ENCODE measurements at places on chromosomes 2 and 18.

GRCh38 chr2:181977661-181978350, 7.8 kb upstream of the PPP1R1C start:
- no peak for DNase-seq

- DNase-seq, result no peak
These were observed 97.5 kb downstream of the LDLRAD4 start for GRCh38 chr18:13316063-13316462.

DNA sequence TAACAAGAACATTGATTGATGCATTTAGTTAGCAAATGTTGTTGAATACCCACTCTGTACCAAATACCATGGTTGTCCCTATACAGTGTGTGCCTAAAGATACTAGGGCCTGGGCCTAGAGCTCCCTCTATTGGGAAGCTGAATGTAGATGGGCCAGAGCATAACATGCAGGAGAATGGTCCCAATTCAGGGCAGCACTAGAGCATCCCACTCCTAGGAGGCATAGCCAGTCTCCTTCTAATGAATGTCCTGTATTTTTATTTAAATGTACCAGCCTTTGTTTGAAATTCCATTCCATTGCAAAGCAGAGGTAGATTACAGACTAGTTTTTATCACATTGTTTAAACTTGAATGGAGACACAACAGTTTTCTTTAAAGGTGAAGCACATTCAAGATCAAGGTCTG, 90.6 kb downstream of the FEZ2 start:
- DNase-seq, result peak; percentile 60

GRCh38 chr2:182646763-182647498, 69.1 kb upstream of the DNAJC10 start:
- no peak for DNase-seq

DNA sequence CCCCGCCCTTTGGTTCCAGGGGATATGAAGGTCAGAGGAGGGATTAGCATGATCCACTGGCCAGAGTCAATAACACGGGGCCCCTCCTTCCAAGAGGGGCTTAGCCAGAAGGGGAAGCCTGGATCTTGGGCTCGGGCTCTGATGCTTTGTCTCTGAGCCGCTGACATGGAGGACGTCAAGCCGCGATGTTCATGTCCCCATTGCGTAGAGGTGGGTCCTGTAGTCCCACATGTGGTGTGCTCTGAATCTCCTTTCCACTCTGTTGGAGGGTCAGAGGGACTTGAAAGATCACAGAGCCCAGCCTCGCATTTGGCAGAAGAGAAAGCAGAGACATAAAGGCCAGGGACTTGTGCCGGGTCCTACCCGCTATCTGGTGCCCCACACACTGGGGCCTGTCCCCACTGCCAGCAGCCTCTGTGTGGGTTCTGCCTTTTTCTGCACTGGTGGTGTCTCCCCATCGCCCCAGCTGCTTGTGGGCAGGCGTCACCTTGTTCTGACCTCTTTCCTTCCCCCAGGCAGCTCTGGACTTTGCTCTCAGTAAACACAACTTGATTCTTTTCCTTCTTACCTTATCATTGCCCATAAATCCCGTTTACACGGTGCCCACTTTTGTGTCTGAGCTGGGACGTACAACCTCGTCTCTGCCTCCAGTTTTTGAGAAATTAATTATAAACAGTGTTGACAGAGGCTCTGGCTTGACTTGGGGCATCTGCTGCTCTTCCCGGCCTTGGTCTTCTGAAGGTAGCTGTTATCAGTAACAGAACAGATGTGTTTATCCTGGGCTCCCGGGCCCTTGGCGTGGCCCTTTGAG, 48.8 kb downstream of the SH3BP4 start:
- no peak for DNase-seq

DNA sequence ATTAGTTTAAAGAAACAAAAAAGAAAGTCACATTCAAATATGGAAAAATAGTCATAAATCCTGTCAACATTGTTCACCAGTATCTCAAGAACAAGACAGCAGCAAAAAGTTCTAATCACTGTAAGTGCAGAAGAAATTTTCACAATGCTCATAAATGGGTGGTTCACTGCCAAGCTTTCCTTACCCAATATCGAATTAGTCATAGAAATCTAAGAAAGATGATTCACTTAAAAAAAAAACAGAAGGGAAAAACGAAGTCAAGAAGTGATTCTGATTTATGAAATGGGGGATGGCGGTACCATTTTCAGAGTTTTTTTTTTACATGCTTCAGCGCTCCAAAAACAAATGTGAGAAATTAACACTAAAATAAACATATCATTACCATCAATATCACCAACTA, 156.7 kb downstream of the EXOC6B start:
- DNase-seq, result no peak

GRCh38 chr2:158635961-158636601, 159.0 kb upstream of the DAPL1 start:
- DNase-seq, result no peak

- DNase-seq, result peak; percentile 93
These were observed at the start of gene EPHA4 for GRCh38 chr2:221572219-221572820. EPHA4 (minus strand) TSS chr2:221572304; CDS start chr2:221572248, 56 bp downstream.

DNA sequence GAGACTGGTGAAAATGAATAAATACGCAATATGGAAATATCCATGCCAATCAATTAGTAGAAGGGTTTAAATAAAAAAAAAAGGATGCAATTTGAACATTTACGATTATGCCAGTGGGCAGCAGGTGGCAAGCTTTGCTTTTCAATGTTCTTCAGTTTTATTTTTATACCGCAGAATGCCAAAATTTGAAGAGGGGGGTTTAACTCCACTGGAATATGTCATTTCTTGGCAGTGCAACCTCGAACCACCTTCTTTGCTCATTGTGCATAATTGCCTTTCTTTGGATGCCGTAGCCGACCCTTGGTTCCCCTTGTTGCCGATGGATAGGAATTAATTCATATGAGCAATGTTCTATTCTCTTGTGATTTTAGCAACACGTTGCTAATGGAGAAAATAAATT, 88.0 kb downstream of the LTBP1 start:
- no peak for DNase-seq

- no peak for DNase-seq
These were observed 16.4 kb downstream of the STAT1 start for GRCh38 chr2:190997526-190998113.

- no peak for DNase-seq
These were observed 110.9 kb upstream of the MSTN start for GRCh38 chr2:190173392-190173791.

- no peak for DNase-seq
These were observed 750.4 kb downstream of the EPHA4 start for GRCh38 chr2:220821683-220822082.

- no peak for DNase-seq
These were observed 43.5 kb downstream of the GORASP2 start for GRCh38 chr2:170972296-170973224.

DNA sequence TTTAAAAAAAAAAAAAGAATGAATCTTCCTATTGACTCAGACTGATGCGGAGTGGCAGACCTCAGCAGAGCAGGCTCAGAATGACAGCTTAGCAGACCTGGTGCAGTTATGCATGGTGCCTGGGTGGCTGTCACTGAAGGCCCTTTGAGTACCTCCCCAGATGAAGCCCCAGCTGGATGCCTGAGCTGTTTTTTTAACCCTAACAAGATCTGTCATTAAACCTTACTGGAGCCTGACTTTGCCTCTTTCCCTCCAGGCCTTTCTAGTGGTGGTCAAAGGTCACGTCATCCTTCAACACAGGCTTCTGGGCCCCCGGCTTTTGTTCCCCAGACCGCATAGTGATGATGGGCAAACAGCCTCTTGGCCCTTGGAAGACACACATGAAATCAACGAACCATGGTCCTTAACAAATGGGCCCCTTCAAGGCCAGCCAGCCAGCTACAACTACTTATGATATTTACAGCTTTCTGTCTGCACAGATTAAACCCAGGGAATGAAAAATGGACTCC, 138.3 kb upstream of the CYP1B1 start:
- no peak for DNase-seq

- DNase-seq, result no peak
These were observed 754.0 kb upstream of the SOX11 start for GRCh38 chr2:4938206-4938605.

- DNase-seq, result no peak
These were observed 50.4 kb downstream of the IL1RL2 start for GRCh38 chr2:102237176-102237575.

- DNase-seq, result no peak
These were observed 97.2 kb upstream of the NXPH2 start for GRCh38 chr2:138877421-138877820.

DNA sequence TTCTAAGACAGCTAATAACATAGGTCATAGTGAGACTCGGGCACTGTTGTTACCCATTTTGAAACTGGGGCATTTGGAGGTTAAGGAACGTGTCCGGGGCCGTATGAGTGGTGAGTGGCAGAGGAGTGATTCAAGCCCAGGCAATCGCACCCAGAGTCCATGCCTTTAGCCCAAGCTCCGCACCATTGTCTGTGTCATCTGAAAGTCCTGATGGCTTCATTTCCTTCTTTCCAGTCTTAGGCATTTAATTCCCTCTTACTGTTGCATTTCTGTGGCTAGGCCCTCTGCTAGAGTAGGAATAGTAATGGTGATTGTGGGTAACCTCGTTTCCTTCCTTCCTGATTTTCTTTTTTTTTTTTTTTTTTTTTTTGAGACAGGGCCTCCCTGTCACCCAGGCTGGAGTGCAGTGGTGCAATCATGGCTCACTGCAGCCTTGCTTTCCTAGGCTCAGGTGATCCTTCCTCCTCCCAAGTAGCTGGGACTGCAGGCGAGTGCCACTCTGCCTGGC, 49.8 kb upstream of the ASB1 start:
- DNase-seq, result no peak

DNA sequence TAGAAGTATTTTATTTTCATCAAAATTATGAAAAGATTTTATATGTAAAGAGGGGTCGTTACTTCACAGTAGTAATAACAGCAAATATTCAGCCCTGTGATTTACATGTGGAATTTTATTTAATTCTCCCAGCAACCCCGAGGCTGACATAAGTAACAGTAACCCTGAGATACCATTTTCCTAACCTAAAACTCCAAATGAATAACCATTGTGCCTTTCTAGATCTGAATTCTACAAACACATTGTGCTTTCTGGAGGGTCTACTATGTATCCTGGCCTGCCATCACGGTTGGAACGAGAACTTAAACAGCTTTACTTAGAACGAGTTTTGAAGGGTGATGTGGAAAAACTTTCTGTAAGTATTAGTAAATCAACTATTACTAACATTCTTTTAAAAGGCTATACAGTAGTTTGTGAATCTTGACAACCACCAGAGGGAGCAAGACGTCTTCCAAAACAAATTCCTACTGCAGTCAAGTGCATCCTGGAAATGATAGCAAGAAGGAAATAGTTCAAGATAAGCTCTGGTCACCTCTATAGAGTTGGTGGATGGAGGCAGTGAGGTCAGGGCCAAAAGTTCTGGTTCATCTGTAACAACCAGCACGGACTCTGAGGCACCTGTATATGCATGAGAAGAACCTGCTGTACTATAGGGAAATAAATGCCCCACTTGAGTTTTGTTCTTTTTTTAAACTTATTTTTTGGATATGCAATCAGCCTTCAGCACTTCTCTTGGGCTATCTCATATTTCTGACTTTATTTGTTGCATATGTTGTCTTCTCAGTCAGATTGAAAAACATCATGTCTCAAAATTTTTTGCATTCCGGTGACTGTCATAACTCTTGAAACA, 37.4 kb downstream of the ACTR2 start:
- DNase-seq, result peak; percentile 63

GRCh38 chr2:158914731-158915130, 53.7 kb upstream of the TANC1 start:
- no peak for DNase-seq

DNA sequence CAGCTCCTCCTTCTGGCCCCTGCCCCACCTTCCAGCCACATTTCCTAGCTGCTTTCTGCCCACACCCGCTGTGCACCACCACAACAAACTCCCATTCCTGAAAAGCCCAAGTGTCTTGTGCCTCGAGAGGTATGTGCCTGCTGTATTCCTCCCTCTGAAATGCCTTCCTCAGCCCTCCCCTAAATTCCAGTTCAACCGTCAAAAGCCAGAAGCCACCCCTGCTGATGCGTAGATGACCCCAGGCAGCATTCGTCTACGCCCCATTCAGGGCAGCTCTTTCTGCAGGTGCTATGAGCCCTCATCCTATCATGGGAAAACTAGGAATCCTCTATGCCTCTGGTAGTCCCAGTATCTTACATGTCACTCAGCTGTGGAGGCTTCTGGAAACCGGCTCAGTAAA, 71.7 kb downstream of the DNMT3A start:
- no peak for DNase-seq

DNA sequence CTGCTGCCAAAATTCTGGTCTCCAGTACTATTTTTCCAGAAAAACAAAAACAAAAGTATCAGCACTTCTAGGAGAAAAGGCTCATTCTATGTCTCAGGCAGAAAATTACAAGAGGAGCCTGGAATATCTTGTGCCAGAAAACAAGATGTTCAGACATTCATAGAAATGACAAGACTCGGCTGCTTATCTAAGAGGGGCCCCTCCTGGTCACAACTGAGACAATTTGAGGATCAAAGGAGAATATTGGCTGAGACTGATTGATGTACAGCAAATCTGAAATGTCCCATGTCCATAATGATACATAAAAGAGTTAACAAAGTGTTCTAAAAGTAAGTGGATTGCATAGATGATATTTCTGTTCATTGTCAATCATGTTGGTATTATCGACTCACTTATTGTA, 2.4 kb upstream of the RPS7 start:
- no peak for DNase-seq

DNA sequence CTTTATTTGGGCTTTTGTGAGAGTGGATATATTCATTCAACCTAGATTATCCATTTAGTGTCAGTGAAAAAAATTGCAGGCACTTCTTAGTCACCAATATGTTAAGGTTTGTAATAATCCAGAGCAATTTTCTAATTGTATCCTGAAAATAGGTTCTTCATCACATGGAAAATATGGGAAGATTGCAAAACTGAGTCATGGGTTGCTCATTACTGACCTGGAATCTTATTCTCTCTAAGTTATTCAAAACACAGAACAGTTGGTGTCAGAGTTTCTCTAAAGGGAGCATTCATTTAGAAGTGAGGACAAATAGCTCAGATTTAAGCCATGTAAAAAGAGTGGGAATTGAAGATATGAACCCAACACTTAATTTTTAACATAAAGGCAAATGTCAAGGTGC, 181.3 kb downstream of the IKZF2 start:
- DNase-seq, result no peak

DNA sequence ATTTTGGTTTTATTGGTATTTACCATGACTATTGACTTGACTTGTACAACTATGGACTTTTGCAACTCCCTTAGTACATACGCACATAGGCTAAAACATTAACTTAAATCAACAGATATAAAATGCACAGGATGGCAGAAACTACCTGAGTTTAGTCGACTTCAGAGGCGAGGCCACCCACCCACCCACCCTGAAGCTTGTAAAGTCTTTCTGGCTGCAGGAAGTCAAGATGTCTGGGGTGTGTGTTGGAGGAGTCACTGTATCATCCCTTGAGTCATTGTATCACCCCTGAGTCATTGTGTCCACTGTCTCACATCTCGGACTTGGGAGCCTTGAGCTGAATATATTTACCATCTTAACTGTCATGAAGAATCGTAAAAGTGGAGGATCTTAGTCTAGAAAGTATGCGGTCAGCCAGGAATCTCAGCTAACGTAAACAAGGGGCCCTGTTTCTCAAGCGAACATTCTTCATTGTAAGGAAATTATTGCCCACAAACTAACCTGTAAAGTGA, 140.0 kb upstream of the ST6GAL2 start:
- no peak for DNase-seq
